ENCODE measurements at places on chromosomes 6 and 20.
A peak's percentile ranks its signal among the peaks of the same experiment; 100 is the strongest.

- DNase-seq, result no peak
Measured at GRCh38 chr6:138215093-138215782, 3.1 kb downstream of the PBOV1 start.

- no peak for DNase-seq
Measured at GRCh38 chr6:16939839-16940238, 162.0 kb upstream of the STMND1 start.

DNA sequence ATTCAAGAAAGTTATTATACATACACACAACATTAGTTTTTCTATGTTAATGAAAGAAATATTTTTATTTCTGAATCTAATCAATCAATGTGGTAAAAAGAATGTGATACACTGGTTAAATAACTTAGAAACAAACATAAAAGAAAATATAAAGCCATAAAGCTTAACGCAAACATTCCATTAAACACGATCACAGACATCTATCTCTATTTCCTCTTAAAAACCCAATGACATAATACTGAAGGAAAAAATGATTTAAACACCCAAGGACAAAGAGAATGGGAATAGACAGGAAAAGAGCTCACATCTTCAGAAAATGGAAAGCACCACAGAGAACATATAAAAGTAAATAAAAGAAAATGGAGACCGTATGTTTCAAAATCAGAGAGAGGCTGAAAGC lies 19.4 kb downstream of the ZUP1 start:
- DNase-seq, result no peak

DNA sequence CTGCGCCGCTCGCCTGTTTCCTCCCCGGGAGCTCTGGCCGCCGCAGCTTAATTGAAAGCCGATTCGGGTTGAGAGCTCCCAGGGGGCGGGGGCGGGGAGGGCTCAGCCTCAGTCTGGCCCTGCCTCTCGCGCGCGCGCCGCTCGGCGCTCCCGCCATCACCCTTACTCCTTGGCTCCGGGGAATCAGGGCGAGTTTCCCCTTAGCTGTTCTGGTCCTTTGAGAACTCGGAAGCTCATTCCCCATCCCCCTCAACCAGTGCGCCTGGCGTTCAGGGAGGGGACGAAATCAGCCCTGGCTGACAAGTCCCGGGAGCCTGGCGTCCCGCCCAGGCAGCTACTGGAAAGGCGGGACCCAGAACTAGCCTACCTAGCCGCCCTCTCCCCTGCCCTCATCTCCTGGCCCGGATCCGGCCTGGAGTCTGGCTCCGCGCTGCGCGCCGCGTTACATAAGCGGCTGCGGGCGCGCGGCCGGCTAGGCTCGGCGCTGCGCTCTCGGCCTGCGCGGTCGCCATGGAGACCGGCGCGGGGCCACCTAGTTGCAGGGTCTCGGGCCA lies 2.8 kb downstream of the SLC12A5 start:
- DNase-seq, result no peak

DNA sequence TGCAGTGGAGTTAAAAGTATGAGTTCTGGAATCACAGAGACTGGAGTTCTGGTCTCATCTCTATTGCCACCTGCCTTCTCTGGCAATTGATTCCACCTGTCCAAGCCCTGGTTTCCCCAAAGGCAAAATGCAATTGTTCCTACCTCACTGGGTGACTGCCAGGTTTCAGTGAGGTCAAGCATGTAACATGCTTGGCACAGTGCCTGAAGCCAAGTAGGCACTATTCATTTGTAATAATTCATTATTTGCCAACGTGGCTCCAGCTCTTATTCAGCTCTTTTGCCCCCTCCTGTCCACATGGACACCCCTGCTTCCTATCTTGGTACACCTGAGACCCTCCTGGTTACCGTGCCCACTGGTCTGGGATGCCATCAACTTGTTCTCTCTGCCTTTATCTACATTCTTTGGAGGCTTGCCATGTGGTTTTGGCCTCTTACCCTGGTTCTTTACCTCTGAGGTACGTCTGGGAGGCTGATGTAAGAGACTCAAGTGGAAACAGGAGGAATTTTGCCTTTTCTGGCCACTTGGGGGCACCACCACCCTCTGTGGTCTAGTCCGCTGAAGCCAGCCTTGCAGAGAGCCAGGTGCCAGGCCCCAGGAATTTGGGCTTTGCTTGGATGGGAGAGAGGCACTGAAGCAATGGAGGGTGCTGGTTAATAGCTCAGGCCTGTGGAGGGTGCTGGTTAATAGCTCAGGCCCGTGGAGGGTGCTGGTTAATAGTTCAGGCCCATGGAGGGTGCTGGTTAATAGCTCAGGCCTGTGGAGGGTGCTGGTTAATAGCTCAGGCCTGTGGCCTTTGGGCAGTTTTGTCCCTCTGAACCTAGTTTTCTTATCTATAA lies 1.7 kb downstream of the KCNK15 start:
- DNase-seq, result peak; percentile 29

DNA sequence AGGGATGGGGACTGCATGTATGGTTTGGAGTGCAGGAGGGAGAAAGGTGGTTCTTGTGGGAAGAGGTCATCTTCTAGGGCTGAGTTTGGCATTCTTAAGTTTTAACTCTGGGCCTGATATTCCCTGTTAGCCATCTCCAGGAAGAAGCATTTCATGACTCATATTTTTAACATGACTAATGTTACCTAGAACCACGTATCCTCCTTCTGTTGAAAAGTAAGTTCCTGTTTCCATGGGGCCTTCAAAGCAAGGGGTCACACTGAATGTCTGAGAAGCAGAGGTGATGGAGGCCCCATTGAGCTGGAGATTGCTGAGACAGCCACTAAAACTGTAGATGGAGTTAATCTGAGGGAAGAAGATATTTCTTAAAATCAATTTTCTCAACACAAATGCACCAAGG lies 30.2 kb downstream of the FAM229B start:
- no peak for DNase-seq

GRCh38 chr20:45181639-45182038 lies 6.9 kb downstream of the PI3 start:
- DNase-seq, result no peak

DNA sequence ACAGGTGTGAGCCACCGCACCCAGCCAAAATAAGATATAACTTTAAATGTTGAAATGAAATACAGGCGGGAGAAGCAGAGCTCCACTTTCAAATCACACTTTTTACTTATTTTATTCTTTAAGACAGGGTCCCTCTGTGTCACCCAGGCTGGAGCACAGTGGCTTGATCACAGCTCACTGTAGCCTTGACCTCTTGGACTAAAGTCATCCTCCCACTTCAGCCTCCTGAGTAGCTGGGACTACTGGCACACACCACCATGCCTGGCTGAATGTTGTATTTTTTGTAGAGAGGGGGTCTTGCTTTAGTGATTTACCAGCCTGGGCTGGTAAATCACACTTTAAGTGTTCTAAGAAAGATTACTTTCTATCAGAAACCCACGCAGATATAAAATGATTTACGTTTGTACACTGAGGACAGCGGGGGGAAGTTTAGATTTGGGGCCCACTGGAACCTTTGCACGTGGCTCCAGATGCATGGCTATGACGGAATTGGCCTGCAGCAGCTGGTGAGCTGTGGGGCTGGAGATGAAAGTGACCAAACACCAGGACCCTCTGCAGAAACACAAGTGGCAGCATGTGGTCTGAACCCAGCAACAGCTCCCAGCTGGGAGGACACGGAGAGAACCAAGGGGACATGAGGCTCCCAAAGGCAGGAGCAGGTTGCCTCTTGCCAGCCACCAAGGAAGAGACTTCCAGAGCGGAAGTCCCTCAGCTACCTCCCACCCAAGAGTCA lies 26.4 kb upstream of the TLDC2 start:
- DNase-seq, result no peak

DNA sequence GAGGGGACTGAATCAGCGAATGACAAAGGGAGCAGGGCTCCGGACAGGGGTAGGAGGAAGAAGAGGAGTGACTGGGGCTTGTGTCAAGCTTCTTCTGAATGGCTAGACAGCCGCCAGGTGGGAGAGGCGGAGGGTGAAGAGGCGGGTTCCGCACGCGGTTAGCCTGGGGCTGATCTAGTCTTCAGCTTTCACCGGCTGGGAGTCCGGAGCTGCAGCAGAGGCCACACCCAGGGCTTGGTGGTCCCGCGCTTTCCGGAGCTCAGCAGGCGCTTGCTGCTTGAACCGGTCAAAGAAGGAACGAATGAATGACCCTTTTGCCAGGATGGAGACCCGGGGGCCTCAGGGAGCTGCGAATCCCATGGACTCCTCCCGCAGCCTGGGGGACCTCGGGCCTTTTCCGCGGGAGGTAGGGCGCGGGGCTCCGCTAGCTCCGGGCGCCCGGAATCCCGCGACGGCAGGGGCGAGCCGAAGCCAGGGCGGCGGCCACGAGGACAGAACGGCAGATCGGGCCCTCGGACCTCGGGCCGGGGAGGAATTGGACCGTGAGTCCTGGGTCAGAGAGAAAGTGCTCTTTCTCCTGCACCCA lies at the start of gene C6orf141:
C6orf141 (plus strand) TSS at position 177 of the 586 bp plus-strand sequence; CDS start at position 302, 125 bp downstream.
- no peak for DNase-seq

DNA sequence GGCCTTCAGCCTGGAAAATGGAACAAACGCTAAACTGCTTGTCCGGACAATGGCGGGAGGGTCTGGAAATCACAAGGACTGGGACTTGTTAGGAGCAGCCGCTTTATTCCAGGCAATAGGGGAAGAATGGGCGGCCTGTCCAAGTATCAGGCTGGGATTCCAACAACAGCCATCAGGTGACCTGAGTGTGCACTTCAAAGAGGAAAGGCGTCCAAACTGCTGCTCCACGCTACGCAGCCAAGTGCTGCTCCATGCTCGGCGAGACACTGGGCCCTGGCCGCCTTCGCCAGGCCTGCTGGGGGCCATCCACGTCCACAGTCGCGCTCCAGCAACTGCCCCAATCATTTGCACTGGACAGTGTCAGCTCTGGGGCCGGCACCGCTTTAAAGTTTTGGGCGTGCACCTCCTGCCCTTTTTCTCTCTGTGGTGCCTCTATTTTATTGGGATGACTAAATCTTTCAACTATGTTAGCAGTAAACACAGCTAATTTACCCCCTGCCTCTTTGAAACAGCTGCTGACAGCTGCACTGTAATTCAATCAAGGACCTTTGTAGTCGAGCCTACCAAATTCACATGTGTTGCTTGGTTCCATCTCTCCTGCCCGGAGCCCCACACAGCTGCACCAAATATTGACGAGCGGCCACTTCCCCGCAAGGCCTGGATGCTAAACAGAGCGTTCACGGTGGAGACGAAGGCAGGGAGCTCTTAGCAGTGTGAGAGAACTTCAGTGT lies 98.3 kb downstream of the BMP7 start:
- no peak for DNase-seq

DNA sequence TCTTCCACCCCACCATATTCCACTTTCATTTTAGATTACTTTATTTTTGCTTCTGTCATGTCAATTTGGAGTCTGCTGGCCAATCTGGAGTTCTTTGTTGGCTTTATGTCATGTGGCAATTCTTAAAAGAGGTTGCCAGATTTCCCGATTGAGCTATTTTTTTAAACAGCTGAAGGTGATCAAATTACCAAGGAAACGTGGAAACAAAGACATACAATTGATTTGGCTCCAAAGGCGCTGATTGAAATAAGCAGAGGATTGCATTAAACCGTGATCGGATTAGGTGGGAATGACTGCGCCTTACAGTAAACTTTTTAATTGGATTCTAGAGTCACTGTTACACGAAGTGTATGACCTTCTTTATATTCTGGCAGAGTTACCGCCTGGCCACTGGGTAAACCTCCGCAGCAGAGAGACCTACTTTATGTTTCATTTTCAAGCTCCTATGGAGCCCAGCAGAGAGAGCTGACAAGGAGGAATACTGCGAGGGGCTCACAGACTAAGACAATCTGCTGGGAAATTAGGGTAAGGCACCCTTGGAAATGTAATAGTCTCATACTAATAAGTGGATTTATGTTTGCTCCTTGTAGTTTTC lies 37.9 kb downstream of the SIM1 start:
- DNase-seq, result no peak

DNA sequence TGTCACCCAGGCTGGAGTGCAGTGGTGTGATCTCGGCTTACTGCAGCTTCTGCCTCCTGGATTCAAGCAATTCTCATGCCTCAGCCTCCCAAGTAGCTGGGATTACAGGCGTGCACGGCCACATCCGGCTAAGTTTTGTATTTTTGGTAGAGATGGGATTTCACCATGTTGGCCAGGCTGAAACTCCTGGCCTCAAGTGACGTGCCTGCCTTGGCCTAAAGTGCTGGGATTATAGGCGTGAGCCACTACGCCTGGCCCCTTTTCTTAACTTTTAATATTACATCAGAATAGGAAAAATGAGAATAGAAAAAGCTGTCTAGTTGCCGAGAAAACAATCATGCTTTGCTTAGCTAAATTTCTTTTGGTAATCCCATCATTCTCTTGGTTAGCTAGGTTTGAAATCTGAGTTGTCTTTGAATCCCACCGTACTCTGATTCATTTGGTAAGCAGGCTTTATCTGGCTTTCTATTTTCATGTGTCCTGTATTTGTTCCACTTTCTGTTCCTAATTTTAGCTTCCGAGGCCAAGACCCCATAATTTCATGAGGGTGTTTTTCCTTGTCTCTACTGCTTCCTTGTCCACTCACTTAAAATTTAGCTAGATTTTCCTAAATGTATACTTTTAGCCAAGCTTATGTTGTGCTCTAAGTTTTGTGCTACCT lies 83.5 kb downstream of the NCOA3 start:
- no peak for DNase-seq

GRCh38 chr6:157659536-157660271 lies 163.3 kb upstream of the SNX9 start:
- no peak for DNase-seq

DNA sequence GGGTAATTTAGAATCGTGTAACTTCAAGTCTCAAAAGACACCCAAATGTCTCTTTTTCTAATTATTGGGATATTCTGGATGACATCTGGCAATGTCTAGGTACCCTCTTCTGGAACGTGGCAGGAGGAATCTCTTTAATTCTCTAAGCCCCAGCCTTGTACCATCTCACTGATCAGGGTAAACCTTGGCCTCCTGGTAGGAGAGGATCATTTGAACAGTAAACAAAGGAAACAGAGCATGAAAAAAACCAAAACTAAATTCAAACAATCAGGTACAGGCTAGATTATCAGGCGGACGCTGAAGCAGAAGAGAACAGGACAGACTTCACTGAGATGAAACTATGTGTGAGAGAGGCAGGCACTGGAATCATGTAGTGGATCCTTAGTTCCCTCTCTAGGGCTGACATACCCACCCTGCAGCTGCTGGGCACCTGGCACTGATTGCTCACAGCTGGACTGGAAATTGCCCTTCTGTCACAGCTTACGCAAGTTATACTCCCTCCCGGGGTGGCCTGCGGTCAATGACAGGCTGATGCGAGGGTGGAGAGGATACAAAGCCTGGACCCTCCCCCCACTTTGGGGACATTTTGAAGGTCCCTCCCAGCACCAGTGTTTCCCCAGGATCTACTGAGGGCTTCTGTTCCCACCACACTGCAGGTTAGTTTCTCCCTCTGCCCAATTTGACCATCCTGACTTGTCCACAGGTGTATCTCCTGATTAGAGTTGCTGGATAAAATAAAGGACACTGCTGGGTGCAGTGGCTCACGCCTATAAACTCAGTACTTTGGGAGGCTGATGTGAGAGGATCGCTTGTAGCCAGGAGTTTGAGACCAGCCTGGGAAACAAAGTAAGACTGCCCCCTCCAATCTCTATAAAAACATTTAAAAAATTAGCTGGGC lies 20.6 kb upstream of the ZBTB24 start:
- DNase-seq, result no peak

Data from ascending aorta (tissue), 2 donors.